ENCODE measurements at places on chromosomes 3 and 15.
A peak's percentile ranks its signal among the peaks of the same experiment; 100 is the strongest.

DNA sequence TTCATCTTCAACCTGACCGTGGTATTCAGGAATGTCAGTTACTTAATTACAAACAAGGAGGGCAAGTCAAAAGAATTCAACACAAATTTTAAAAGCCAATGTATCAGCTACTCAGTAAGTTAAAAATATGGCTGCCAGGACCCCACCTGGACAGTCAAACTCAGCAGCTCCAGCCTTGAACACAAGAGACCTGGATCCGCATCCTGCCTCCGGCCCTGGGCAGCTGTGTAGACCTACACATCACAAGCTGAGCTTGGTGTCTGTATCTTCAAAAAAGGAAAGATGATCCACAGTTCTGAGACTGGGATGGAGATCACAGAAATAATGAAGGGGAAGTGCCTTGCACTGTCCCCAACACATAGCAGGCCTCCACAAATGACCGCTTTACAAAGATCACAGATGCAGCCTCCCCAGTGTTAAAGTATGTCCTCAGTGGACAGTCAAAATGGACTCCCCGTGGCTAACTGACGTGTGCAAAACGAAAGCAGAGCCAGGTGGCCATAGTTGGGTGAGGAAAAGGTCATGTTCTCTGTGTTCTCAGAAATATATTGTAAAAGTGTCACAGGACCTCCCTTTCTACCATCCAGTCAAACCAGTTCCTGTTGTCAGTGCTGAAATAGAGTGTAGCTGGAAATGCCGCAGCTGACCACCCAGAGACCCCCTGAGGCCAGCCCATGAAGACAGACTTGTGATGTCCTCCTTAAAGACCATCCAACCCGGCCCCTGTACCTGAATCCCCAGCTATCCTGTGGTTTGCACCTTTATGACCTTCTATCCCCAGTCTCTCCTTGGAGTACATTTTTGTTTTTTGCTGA lies 168.5 kb upstream of the NSMCE3 start:
- H3K27ac ChIP-seq: no peak overlapping the region
- H3K36me3 ChIP-seq: no peaks in the 10 kb centered on the region
- H3K27me3 ChIP-seq: no peaks in the 10 kb centered on the region
- no peak for DNase-seq

DNA sequence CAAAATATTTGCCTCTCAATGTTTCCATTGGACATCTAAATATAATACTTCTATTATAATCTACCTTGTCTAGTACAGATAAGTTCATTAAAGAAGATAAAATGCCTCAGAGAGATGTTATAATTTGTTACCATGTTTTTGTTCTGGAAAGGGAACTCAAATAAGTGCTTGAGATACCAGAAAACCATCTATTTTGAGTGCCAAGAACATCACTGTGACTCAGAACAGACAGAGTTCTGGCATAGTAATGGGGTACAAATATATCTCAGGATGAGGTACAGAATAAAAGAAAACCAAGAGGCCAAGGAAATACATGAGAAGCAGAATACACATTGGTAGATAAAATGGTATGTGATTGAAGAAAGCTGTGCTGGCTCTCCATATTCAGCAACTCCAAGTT lies 58.9 kb downstream of the IMPG2 start:
- H3K27ac ChIP-seq: no peak overlapping the region
- H3K4me3 ChIP-seq: no peak overlapping the region
- H3K27me3 ChIP-seq: no peaks in the 10 kb centered on the region
- no peak for DNase-seq
- H3K36me3 ChIP-seq: no peaks in the 10 kb centered on the region

GRCh38 chr3:78494851-78495250 lies 1272.9 kb downstream of the ROBO1 start:
- H3K36me3 ChIP-seq: no peaks in the 10 kb centered on the region
- no peaks in the 10 kb centered on the region for H3K27me3 ChIP-seq
- H3K4me1 ChIP-seq: no peaks in the 10 kb centered on the region
- H3K4me3 ChIP-seq: no peak overlapping the region
- DNase-seq: no peak
- H3K27ac ChIP-seq: no peak overlapping the region

DNA sequence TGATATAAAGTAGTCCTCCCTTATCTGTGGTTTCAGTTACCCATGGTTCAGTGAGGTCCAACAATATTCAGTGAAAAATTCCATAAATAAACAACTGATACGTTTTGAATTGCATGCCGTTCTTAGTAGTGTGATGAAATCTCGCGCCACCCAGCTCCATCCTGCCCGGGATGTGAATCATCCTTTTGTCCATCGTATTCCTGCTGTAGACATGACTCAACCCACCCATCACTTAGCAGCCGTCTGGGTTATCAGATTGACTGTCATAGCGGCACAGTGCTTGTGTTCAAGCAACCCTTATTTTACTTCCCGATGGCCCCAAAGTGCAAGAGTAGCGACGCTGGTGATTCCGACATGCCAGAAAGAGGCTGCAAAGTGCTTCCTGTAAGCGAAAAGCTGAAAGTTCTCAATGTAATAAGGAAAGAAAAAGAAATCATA lies 48.0 kb upstream of the MEX3B start:
- H3K4me3 ChIP-seq: no peak overlapping the region
- no peak for DNase-seq
- no peaks in the 10 kb centered on the region for H3K36me3 ChIP-seq
- peaks cover 17% of the 10 kb centered on the region for H3K27me3 ChIP-seq
- no peak overlapping the region for H3K27ac ChIP-seq
- no peaks in the 10 kb centered on the region for H3K4me1 ChIP-seq

- H3K27ac ChIP-seq: no peak overlapping the region
- H3K27me3 ChIP-seq: peaks cover 9% of the 10 kb centered on the region
- no peaks in the 10 kb centered on the region for H3K4me1 ChIP-seq
- no peak overlapping the region for H3K4me3 ChIP-seq
- no peak for DNase-seq
Observed at GRCh38 chr15:67902579-67903009, 62.7 kb upstream of the RNU6-1 start.

- DNase-seq: no peak
- no peaks in the 10 kb centered on the region for H3K27me3 ChIP-seq
- H3K36me3 ChIP-seq: peaks cover 12% of the 10 kb centered on the region
Observed at GRCh38 chr3:131038326-131038725, 11.6 kb downstream of the NEK11 start.

DNA sequence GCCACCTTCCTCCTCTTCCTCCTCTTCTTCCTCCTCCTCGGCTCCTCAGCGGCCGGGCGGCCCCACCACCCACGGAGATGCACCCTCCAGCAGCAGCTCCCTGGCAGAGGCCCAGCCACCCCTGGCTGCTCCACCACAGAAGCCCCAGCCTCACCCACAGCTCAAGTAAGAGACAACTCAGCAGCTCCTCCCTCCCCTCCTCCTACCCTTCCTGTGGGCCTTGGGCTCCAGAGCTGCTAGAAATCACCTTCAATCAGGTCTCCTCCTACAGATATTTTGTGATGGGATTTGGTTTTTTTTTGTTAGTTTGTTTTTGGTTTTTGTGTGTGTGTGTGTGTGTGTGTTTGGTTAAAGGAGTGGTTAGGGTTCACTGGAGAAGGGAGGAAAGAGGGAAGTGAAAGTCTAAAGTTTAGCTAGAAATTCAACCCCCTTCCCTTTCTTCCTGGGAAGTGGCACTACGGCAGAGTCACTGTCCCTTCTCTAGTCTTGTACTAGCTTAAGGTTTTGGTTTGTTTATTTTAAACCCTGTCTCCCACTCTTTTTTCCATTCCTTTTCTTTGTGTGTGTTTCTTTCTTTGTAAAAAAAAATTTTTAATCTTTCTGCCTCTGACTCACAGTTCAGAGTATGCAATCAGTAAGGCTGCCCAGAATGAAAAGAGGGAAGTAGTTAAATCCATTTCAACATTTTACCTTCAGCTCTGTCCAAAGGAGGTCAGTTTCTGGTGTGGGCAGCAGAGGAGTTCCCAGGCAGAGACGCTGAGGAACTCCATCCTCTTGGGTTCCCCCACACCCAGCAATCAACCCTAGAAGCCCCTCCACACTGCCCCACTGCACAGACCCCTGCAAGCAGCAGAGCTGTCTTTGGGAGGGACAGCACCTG lies 29.0 kb upstream of the TIMP4 start:
- H3K4me3 ChIP-seq: no peak overlapping the region
- no peaks in the 10 kb centered on the region for H3K36me3 ChIP-seq
- DNase-seq: peak; percentile 29

DNA sequence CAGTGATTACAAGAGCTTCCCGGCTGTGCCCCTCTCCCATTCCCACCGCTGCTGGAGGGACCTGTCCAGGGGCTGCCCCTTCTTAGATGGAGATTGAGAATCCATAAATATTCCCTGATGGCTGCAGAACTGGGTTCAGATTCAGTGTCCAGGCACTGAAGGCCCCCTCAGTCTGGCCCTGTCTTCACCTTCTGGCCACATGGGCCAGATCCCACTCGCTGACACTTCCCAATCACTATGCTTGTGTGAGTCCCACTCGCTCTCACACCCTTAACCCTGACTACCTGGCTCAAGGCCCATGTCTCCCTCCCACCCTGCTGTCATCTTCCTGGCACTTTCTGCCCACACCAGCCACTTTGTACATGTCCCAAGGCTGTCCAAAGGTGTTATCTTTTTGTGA lies 15.5 kb upstream of the MRPS22 start:
- no peak for DNase-seq
- no peak overlapping the region for H3K27ac ChIP-seq
- no peaks in the 10 kb centered on the region for H3K36me3 ChIP-seq
- H3K4me1 ChIP-seq: peaks cover 18% of the 10 kb centered on the region
- peaks cover 20% of the 10 kb centered on the region for H3K27me3 ChIP-seq

DNA sequence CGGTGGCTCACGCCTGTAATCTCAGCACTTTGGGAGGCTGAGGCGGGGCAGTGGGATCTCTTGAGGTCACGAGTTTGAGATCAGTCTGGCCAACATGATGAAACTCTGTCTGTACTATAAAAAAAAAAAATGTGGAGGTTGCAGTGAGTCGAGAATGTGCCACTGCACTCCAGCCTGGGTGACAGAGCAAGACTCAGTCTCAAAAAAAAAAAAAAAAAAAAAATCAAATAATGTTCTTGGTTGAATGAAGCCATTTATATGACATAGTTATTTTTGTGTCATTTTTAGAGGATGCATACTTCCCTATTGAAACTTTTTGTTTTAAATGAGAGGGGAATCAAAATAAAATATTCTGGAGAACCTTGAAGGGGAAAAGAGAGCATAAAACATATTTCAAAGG lies 3.1 kb downstream of the HMCES start:
- peaks cover 46% of the 10 kb centered on the region for H3K36me3 ChIP-seq
- H3K27ac ChIP-seq: peak overlapping the region; percentile 78
- no peaks in the 10 kb centered on the region for H3K27me3 ChIP-seq
- peaks cover 56% of the 10 kb centered on the region for H3K4me1 ChIP-seq

GRCh38 chr3:8524249-8524648 lies 22.6 kb downstream of the LMCD1 start:
- H3K27ac ChIP-seq: no peak overlapping the region
- peaks cover 9% of the 10 kb centered on the region for H3K27me3 ChIP-seq
- H3K4me1 ChIP-seq: no peaks in the 10 kb centered on the region
